ENCODE measurements at places on chromosomes 6 and 20. TPM values are rescaled to one million over a fixed set of nuclear protein-coding genes. Genes with fewer than 3 reads are reported as not detected.

Gene RPL7L1
- 88.2 TPM for polyA plus RNA-seq

Gene ID4
- 29.1 TPM for polyA plus RNA-seq

- DNase-seq = no peak
Measured at GRCh38 chr6:167676000-167676665, 150.6 kb upstream of the AFDN start.

DNA sequence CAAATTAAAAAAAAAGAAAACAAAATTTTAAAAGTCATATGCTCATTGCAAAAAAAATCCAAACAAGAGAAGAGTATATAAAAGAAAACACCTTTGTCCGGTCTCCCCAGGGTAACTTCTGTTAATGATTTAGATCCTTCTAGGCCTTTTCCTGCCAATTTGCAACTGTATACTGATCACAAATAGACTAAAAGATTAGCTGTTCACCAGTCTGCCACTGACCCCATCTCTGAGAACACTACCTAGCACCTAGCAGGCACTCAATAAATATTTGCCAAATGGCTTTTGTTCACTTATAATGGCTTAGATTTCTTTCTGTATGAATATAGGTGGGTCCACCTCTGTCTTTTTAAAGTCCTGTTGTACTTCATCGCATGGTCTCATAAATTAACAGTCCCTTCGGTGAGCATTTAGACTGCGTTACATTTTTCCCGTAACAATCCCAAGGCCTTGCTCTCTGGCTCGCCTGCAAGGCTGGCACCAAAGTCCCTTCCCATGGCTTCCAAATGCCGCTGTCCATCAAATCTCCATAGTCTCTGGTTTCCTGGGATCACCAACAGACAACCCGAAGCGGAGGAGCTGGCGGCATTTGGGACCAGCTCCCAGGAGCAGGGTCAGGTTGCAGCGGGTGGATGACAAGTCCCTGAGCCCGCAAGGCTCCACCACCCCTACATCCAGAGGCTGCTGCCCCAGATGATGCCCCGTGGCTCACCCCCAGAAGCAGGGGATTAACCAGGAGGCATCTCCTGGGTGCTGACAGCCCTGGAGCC lies 11.8 kb downstream of the JPH2 start:
- no peak for DNase-seq

DNA sequence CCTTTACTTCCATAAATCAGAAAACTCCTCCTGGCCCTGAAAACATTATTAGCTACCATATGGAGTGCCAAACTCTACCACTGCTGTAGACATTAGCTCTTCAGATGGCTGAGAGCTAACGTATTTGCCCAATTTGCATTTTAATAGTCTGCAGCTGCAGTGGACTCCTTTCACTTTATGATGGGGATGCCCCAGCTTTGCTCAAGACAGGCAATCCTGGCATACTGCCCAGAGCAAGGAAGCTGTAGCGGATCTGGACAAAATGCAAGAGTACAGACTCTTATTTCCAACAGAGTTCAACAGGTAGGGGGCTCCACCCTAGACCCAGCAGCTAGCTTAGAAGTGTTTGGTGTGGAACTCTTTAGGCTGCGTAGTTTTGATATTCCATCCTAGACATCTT lies 246.7 kb downstream of the FOXC1 start:
- DNase-seq = peak; percentile 2

DNA sequence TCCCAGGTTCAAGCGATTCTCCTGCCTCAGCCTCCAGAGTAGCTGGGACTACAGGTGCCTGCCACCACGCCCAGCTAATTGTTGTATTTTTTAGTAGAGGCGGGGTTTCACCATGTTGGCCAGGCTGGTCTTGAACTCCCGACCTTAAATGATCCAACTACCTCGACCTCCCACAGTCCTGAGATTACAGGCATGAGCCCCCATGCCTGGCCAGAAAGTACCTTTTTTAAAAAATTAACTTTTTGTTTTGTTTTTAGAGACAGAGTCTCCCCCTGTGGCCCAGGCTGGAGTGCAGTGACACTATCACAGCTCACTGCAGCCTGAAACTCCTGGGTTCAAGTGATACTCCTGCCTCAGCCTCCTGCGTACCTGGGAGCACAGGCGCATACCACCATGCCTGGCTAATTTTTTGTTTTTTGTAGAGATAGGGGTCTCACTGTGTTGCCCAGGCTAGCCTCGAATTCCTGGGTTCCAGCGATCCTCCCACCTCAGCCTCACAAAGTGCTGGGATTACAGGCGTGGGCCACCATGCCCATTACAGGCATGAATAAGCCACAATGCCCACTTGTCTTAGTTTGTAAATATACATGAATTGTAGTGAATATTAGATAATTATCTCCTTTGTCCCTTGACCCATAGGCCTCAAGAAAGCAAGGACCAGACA lies 17.4 kb upstream of the EEF1A1 start:
- DNase-seq = no peak

Data from GM23248 (cell line).